AG04449 (cell line): ENCODE measurements at places on chromosomes 3 and 15.

DNA sequence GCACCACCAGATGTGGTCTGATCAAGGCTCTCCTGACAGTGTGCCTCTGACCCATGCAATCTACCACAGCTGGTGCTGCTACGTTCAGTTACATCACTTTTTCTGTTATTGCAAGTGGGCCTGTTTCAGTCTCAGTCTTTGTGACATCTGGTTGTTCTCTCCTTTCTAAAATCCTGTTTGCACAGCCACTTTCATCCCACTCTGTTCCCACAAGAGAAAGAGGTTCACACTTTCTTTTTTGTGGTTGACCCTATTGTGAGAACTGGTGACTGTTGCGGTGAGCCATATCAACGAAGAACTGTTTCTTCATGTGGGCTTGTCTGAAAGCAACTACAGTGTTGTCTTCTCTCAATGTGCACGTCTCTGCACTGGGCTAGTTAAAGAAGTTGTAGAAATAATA, 342.8 kb upstream of the ARPP21 start:
- DNase-seq: no peak

DNA sequence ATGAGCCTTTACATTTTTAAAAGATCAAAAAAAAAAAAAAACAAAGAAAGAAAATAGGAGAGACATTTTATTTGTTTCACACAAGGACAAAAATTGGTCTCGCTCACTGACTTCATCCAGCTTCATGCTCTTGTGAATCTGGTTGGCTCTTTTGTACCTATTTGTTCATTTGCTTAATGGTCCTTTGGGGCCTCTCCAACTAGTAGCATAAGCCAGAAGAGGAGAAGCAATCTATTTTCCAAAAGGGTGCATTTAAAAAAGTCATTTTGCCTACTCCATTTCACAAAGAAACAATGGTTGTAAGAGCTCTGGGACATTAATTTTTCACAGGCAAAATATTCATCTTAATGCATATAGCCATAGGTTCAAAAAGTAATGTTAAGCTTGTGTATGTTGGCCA, 168.3 kb upstream of the ADAMTS9 start:
- DNase-seq: no peak

GRCh38 chr15:87121336-87121735, 1041.7 kb downstream of the AGBL1 start:
- no peak for DNase-seq

DNA sequence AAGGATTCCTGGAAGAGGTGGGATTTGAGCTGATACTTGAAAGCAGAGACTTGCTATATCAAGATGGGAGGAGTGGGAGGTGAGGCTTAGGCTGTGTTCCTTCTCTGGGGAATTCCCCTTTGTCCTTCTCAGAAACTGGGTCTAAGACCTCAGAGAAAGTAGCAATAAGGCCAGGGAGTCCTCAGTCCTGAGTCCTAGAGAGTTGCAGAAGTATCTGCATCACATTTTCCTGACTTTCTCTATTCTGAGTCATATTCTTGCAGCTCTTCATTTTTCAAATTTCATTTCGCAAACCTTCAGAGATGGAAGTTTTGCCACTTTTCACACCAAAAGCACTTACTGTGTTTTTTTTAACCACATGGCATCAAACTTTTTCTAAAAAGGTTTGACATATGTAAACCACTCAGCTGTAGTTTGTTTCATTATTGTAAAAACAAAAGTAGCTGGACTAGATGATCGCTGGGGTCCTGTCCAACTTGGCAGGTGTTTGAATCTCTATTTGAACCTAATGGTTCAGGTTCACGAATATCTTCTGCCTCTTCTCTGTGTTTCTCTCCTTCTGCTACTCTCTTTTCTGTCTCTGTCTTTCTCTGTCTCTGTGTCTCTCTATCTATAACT, 21.3 kb downstream of the COLQ start:
- DNase-seq: no peak

GRCh38 chr15:40808861-40809450, 1.7 kb upstream of the DNAJC17 start:
- no peak for DNase-seq

DNA sequence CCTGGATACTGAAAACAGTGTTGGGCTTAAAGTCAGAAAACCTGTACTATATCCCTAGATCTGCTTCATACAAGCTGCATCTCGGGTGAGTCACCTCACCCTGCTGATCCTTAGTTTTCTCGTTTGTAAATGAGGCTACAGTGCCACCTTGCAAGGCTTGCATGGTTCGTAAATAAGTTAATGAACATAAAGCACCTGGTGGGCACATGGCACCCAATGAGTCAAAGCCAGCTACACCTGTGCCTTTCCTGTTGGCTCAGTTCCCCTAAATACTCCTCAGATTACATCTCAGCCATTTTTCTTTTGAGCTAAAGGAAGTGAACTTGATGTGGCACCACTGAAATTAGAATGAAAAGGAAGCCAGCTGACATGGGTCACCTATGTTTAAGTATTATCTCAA, 26.5 kb downstream of the RTP1 start:
- no peak for DNase-seq

DNA sequence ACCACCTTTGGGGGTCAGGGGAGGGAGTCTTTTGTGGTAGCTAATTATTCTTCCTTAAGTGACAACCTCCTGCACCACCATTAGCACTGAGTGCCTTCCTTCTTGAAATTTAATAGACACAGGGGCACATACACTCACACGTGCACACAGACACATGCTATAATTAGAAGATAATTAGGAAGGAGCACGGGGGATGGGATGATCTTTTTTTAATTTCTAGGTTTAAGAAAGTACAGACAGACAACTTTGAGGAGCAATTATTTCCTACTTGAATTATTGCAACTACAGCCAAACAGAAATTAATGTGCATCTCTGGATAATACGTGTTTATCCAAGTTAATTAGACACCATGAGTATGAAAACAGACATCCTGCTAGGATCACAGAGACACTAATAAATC, 44.8 kb upstream of the GUCA1C start:
- DNase-seq: no peak

DNA sequence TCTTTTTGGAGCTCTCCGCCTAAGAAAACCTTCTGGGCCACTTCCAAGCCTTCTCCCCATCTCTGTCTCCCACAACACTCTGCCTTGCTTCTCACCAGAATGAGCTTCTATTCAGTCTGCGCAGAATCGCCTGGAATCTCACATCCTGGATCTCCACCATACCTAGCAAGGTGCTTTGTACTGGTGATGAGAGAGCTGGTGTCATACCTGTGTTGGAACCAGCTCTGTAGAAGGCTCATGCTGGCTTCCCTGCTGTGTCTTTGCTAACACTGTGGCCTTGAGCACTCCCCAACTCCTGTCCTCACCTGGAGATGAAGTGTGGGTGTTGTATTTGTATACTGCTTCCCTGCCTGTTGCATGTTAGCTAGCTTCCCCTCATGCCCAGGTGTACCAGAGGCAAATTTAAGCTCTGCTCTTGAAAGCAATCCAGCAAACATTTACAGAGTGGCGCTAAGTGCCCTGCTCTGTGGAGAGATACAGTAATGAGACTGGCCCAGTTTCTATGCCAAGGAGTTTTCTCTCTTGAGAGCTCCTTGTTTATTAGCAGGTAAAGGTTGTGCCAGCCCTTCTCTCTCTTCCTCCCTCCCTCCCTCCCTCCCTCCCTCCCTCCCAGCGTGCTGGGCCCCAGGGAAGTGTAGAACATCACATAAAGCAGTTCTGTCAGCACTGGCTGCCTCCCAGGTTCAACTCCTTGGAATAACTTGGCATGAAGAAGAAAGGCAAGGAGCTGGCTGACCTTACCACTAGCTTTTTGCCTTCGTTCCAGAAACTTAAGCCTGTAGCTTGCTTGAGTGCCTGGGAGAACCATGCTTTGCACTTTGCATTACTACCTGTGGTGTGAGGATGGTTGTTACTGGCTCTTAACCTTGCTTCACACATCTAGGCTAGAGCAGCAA, 54.9 kb downstream of the TRIM71 start:
- DNase-seq: peak; percentile 10

DNA sequence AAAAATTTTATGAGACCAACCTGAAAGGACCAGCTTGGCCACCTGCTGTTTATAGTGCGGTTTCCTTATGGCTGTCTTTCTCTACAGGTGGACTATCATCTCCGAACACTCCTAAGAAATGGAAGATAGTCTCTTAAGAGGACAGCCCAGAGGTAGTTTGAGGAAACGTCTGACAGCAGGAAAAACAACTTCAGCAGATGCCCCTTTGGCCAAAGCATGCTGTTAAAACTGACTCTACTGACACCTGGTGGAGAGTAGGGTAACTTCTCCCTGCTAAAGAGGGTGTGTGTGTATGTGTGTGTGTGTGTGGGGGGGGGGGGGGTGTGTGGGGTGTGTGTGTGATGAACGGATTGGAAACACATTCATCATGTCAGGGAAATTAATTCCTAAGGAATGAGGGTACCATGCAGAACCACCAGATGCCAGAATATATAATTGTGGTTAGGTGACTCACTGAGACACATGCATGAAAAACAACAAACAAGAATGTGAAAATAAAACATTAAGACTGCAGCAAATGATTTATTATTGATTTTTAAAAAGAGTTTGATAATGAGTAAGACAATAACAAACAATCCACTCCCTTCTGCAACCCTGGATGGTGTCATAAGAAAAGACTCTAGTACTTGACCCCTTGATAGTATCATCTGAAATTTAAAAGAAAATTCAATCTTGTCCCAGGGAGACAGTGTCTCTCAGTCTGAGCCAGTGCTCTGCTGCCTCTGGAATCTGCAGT, 256.5 kb downstream of the THRB start:
- DNase-seq: peak; percentile 89

DNA sequence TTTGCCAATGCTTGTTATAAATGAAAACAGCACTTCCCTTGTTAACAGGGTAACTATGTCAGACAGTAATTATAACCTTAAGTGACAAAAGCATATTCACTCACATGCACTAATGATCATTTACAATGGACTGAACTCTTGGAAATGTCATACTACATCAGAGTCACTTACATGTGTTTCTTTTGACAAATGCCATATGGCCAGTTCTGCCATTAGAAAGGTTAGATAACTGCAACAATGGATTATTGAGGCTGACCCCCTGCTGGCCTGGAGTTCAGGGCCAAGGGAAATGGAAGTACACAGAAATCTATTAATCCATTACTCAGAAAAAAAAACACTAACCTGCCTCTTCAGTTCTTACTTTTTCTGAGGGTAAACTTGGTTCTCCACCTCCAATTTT, 313.4 kb downstream of the CNTN3 start:
- no peak for DNase-seq

DNA sequence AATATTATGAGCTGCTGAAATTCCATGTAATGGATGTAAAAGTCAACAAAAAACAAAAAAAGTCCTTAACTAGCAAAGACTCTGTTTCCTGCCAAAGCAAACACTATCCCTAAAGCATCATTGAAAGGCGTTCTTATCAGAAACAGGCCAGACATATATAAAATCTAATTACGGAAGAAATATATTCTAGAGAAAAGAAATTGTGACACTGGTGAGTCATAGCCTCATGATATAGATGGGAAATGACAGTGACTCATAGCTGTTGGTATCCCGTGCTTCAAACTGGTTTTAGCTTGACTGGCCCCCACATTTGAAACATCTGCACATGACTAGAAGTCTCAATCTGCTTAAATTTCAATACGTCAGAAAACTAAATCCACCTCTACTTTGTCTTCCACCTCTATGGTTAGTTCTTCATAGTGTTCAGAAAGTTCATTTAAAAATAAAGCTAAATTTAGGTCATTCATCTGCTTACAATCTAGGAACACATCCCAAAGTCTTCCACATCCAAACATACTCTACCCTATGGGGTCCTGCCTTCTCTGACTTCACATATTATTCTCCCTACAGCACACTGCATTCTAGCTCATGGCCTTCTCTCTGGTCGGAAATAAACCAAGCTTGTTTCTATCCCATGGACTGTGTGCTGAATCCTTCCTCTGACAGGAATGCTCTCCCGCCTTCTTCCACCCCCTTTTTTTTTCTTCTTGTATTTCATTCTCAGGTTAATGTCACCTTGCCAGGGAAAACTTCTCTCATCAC, 456.3 kb upstream of the ARRDC4 start:
- DNase-seq: no peak

GRCh38 chr15:57198654-57199291, 177.5 kb upstream of the CGNL1 start:
- no peak for DNase-seq

DNA sequence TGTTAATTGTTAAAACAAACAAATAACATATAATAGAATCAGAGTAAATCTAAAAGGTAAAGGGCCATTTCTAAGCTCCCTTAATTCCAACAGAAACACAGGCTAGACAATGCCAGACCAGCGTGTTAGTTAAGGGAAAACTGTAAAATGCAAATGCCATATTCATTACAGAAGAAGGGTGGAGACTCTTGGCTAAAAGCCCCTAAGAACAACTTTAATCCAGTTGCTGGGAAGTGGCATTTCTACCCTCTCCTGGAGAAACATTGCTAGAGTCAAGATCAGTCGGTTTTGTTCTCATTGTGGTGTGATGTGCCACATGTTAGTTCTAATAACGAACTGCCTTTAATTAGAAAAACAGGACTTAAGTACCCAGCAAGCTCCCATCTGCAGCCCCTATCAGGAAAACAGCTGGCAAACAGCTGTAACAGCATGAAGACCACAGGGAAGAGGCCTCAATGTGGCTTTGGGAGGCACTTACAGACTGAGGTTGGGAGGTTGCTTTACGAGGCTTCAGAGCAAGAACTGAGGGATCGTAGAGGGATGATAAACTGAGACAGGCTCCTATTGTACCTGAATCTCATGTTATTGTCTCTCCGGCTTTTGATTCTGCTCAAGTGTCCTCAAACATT, 1134.8 kb downstream of the ROBO1 start:
- DNase-seq: no peak

GRCh38 chr15:74869726-74870407, 3.3 kb downstream of the SCAMP2 start:
- no peak for DNase-seq

DNA sequence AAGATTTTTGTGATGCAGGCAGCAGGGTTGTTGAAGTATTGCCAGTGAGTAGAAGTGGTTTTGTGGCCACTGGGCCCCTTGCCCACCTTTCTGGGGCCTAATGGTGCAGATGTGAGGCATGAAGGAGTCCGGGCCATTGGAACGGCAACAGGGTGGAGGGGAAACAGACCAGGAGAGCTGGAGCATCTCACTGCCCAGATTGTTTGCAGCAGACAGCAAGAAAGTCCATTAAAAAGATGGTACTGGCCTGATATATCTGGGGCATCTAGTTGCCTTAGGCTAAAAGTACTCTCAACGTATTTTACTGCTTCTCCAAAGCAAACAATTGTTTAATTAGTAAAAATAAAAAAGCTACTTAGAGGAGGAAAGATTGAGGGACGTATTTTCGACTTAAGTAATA, 298.4 kb downstream of the SATB1 start:
- no peak for DNase-seq
